ENCODE measurements at places on chromosomes 6 and 20. TPM values are rescaled to one million over a fixed set of nuclear protein-coding genes. Genes with fewer than 3 reads are reported as not detected.

DNA sequence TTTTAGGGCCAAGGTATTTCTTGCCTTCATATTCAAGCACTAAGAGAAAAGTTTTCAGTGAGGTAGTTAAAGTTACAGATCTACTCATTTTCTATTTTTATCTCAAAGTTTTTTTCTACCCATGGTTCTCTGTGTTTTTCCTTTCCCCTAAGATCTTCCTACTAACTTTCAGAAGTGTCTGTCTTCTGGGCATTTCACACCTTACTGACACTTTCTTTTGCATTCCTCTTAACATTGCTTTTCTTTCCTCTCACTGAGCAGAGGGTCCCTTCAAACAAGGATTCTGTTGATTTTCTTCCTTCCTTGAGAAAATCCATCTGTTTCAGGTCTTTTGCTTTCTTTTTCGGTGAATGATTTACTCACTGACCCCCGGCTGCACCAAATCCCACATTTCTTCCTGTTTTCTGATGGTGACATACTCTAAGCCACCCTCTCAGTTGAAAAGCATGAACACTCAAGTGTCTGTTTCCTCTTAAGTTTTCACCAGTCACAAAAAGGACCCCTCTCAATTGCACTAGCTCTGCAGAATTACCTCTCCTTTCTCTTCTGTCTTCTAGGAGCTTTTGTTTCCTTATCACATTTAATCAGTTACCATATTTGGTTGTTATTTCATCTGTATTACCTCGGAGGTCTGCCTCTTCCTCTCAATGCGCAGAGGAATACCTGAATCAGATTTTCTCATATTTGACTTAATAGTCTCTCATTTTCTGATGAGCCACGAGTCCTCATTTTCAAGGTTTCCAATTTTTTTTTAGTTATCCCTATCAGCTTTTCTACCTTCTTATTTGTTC is 73.5 kb upstream of the RNF217 start:
- H3K36me3 ChIP-seq: no peaks in the 10 kb centered on the region
- H3K27ac ChIP-seq: no peak overlapping the region
- H3K4me1 ChIP-seq: peaks cover 10% of the 10 kb centered on the region
- H3K4me3 ChIP-seq: peak overlapping the region; percentile 26

Gene UST
- total RNA-seq: 0.50 TPM

DNA sequence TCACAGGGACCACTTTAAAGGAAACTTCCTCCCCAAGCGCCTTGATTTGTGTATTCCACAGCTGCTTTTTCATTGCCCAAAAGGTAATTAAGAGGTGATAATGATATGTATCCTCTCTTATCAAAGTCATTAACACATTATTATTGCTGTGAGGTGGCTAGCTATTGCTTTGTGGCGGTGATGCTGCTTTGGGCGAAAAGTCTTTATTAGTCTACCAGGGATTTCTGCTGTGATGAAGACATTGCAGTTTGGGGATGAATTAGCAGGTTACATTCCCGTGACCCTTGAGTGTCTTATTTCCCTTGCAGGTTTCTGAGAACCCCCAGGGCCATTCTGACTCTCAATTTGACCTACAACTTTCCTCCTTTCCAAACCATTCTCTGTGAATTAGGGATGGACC is 143.4 kb upstream of the SOX4 start:
- no peak overlapping the region for H3K27ac ChIP-seq
- no peak for DNase-seq
- no peaks in the 10 kb centered on the region for H3K27me3 ChIP-seq
- no peak overlapping the region for H3K4me3 ChIP-seq
- no peaks in the 10 kb centered on the region for H3K36me3 ChIP-seq

Gene TBX18
- total RNA-seq: not detected

- peak; percentile 71 for DNase-seq
- peak overlapping the region; percentile 0 for H3K4me3 ChIP-seq
- peak overlapping the region; percentile 86 for H3K27ac ChIP-seq
- peaks cover 67% of the 10 kb centered on the region for H3K36me3 ChIP-seq
These were observed 18.7 kb downstream of the UQCC2 start for GRCh38 chr6:33692760-33693158.

Gene VGLL2
- not detected for total RNA-seq

Gene CRISP2
- not detected for total RNA-seq

Gene ADGRB3
- total RNA-seq: not detected

Gene FABP7
- not detected for total RNA-seq

DNA sequence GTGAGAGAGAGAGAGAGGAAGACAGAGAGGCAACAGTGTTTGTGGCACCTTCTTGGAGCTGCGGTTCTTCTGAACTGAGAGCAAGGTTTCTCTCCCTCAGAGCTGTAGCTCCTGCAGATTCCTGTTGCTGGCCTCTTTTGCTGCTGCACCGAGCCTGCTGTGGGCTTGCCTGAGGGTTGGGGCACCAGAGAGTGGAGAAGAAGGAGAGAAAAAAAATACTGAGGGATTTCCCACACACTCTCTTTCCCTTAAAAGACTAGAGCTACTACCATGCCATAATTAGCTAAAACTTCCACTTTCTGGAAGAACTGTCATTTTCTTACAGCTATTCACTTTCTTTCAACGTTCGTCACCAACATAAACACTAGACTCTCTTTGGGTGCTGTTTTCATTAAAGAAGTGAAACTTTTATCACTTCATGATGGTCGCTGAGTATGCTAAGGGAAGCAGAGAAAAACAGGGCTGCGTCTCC is 18.2 kb upstream of the ECI2 start:
- no peak overlapping the region for H3K4me3 ChIP-seq
- no peak for DNase-seq
- peaks cover 7% of the 10 kb centered on the region for H3K4me1 ChIP-seq
- H3K27me3 ChIP-seq: peaks cover 26% of the 10 kb centered on the region

Gene FAM110A
- total RNA-seq: 30.2 TPM

Gene TMEM217
- total RNA-seq: 1.3 TPM

- no peak for DNase-seq
- no peaks in the 10 kb centered on the region for H3K27me3 ChIP-seq
- peaks cover 34% of the 10 kb centered on the region for H3K4me1 ChIP-seq
- no peak overlapping the region for H3K4me3 ChIP-seq
- no peak overlapping the region for H3K27ac ChIP-seq
These were observed 2.1 kb downstream of the SERAC1 start for GRCh38 chr6:158165919-158166416.

GRCh38 chr6:51350308-51350904 is 531.7 kb downstream of the TFAP2B start:
- no peaks in the 10 kb centered on the region for H3K36me3 ChIP-seq
- DNase-seq: no peak
- no peak overlapping the region for H3K4me3 ChIP-seq
- H3K27ac ChIP-seq: no peak overlapping the region
- H3K27me3 ChIP-seq: no peaks in the 10 kb centered on the region

DNA sequence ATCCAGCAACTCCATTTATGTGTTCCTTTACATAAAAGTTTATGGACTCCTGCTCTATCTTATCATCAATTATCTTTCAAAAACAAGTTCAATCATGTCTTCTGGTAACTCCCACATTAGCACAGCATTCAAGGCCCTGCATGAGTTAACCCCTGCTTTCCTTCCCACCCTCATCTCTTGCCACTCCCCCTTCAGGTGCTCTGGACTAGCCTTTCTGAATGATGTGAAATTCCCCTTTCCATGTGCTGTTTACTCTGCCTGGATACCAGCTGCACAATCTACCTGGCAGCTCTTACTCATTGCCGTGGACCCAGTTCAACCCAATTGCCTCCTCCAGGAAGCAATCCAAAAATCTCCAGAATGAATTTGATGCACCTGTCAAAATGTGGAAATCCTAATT is 11.9 kb downstream of the ADGRF4 start:
- no peak overlapping the region for H3K4me3 ChIP-seq
- DNase-seq: no peak
- no peaks in the 10 kb centered on the region for H3K36me3 ChIP-seq
- H3K27me3 ChIP-seq: peaks cover 27% of the 10 kb centered on the region

Gene JAG1
- 0.15 TPM for total RNA-seq

GRCh38 chr20:11484479-11484878 is 433.2 kb upstream of the BTBD3 start:
- H3K27ac ChIP-seq: no peak overlapping the region
- H3K36me3 ChIP-seq: no peaks in the 10 kb centered on the region
- no peak for DNase-seq

DNA sequence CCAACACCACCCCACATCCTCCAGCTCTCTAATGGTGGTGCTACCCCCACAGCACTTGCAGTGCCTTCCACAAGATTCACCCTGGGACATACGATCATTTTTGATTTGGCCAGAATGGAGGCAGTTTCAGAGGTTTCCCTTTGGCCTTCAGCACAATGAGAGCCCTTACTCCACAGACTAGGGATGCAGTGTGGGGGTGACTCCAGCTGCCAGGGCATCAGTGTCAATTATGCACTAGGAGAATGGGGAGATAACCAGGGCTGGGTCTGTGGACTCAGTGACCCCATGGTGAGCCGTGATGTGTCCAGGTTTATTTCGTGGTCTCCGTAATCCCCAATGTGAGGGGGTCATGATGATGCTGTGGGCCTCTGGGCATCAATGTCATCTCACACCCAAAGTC is 31.5 kb upstream of the MICB start:
- peaks cover 86% of the 10 kb centered on the region for H3K4me1 ChIP-seq
- H3K36me3 ChIP-seq: peaks cover 51% of the 10 kb centered on the region
- H3K4me3 ChIP-seq: no peak overlapping the region
- DNase-seq: peak; percentile 5
- no peaks in the 10 kb centered on the region for H3K27me3 ChIP-seq
- H3K27ac ChIP-seq: no peak overlapping the region
